Hematopoietic multipotent progenitor cell (in vitro differentiated cells): ENCODE measurements at places on chromosomes 11 and 22. TPM values are rescaled to one million over a fixed set of nuclear protein-coding genes. Genes with fewer than 3 reads are reported as not detected.

MB gene
- total RNA-seq: not detected

TENM4 gene
- under 0.01 TPM for total RNA-seq

BBS1 gene
- 50.1 TPM for total RNA-seq

ENTHD1 gene
- not detected for total RNA-seq

HSPB2 gene
- not detected for total RNA-seq

MOV10L1 gene
- 0.27 TPM for total RNA-seq
